ENCODE measurements at places on chromosomes 4 and X. TPM values are rescaled to one million over a fixed set of nuclear protein-coding genes. Genes with fewer than 3 reads are reported as not detected.
A peak's percentile ranks its signal among the peaks of the same experiment; 100 is the strongest.

DNA sequence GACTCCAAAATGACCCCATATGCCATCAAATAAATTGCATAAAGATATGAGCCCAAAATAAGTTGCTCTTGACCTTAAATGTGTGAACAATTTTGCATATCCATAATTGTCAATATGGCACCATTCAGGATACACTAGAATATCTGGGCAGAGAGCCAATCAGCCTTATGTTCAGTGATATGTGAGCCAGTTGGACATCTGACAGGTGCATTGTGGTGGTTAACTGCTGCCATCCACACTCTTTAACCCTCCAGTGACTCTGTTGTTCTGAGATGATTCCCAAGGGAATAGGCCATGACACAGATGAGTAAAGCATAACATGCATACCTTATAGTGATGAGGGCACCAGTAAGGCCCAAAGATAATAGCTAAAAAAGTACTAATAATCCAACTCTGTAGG lies 500.1 kb downstream of the PCDH18 start:
- H3K4me1 ChIP-seq: no peaks in the 10 kb centered on the region
- H3K4me3 ChIP-seq: no peak overlapping the region
- no peak for DNase-seq
- H3K36me3 ChIP-seq: no peaks in the 10 kb centered on the region
- H3K27ac ChIP-seq: no peak overlapping the region

DNA sequence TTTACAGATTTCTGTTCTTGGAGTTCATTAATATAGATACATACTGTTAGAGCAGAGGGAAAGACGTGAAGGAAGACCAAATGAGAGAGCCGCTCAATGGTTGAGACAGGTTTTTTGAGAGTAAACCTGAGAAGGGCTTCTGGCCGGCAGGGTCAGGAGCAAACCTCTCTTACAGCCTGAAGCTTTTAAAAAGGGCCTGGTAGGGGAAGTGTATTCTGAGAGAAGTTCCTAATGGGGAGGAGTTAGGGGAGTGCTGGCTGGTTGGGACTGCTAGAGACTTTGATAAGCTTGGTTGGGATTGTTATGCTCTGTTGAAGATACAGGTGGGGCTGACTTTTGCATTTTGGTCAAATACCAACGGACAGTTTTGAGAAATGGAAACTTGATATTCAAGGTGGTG lies 186.8 kb upstream of the PABPC4L start:
- H3K27me3 ChIP-seq: no peaks in the 10 kb centered on the region
- DNase-seq: no peak
- no peaks in the 10 kb centered on the region for H3K36me3 ChIP-seq
- H3K4me3 ChIP-seq: no peak overlapping the region
- H3K4me1 ChIP-seq: no peaks in the 10 kb centered on the region
- no peak overlapping the region for H3K27ac ChIP-seq

NPY5R gene
- not detected for total RNA-seq

BCAP31 gene
- total RNA-seq: 153 TPM

GRCh38 chr4:152265149-152265621 lies 270.7 kb downstream of the FBXW7 start:
- no peak for DNase-seq
- no peaks in the 10 kb centered on the region for H3K4me1 ChIP-seq
- no peak overlapping the region for H3K27ac ChIP-seq
- no peaks in the 10 kb centered on the region for H3K27me3 ChIP-seq
- H3K36me3 ChIP-seq: no peaks in the 10 kb centered on the region
- H3K4me3 ChIP-seq: no peak overlapping the region

DNA sequence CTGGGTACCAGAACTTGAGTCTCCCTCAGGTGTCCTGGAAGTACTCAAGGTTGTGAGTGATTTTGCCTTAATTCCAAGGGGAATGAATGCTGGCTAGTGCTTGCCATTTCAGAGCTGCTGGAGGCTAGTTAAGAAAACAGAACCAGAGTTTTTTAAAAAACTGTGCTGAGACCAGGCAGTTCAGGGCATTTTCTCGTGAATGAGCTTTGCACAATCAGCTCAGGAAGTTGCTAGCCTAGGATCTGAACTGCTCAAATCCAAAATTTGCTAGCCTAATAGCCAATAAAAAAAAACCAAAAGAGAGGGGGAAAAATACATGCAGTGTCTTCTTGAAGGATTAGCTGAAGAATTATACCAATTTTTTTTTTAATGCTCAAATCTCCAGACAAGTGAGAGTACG lies 292.7 kb downstream of the FBXW7 start:
- H3K4me3 ChIP-seq: no peak overlapping the region
- no peaks in the 10 kb centered on the region for H3K36me3 ChIP-seq
- H3K27me3 ChIP-seq: no peaks in the 10 kb centered on the region
- no peak overlapping the region for H3K27ac ChIP-seq
- peaks cover 29% of the 10 kb centered on the region for H3K4me1 ChIP-seq

MORC4 gene
- total RNA-seq: 11.3 TPM

MYOZ2 gene
- total RNA-seq: not detected

DNA sequence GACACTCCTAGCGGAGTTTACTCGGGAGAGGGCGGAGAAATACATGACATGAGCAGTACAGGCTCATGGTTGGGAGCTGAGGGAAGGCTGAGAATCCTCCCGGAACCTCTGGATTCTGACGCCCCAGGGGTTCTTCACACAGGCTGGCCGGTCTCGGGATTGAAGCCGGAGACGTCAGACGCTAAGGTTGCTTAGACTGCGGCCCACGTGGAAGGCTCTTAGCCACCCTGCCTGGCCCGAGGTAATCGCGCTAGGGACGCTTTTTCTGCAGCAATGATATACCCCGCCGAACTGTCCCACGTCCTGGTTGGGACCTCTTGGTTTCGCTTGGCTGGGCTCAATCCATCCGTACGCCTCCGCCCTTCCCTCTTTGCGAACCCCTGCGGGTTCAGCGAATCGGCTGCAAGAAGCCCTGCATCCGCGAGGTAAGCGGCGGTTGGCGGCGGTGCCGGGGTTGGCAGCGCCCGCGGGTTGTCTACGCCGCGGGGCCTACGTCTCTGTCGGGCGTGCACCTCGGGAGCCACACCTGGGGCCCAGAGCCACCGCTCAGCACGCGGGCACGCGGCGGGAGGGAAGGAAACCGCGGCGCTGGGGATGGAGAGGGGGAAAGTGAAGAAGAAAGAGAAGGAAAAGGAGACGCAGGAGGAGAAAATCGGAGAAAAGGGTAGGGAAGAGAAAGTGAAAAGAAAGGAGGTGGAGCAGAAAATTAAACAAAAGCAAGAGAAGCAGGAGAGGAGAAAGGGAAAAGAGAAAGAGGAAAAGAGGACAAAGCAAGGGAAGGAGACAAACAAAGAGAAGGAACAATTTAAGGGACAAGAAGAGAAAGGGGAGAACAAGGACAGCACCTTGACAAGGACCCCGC lies at the start of gene ARL9:
Gene ARL9 (plus strand): TSS at position 523 of the 862 bp plus-strand sequence. CDS start 72 bp downstream, at position 595.
- no peaks in the 10 kb centered on the region for H3K27me3 ChIP-seq
- peak; percentile 42 for DNase-seq
- H3K4me3 ChIP-seq: peak within 1 kb of the TSS; percentile 58
- H3K4me1 ChIP-seq: peaks cover 15% of the 10 kb centered on the region

DNA sequence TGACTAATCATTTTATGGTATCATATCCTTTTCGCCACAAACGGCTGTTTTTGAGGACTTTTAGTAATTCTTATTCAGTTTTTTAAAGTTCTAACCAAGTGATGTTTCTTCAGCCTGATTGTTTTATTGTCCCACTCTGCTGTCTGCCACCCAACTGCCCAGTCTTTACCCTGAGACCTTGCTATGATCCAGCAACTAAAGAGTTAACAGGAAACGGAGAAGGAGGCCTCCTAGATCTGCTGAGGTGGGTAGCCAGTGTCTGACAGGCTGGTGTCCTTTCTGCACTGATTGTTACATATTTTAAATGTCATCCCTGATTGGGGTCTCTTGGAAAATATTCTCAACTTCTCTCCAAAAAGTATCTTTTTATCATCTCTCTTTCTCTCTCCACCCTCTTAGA lies 7.9 kb upstream of the TMEM150C start:
- no peak overlapping the region for H3K4me3 ChIP-seq
- DNase-seq: no peak
- H3K27me3 ChIP-seq: no peaks in the 10 kb centered on the region
- H3K36me3 ChIP-seq: no peaks in the 10 kb centered on the region

GRCh38 chrX:12693754-12694153 lies 97.5 kb upstream of the PRPS2 start:
- no peak overlapping the region for H3K4me3 ChIP-seq
- no peaks in the 10 kb centered on the region for H3K36me3 ChIP-seq
- H3K27me3 ChIP-seq: no peaks in the 10 kb centered on the region

DNA sequence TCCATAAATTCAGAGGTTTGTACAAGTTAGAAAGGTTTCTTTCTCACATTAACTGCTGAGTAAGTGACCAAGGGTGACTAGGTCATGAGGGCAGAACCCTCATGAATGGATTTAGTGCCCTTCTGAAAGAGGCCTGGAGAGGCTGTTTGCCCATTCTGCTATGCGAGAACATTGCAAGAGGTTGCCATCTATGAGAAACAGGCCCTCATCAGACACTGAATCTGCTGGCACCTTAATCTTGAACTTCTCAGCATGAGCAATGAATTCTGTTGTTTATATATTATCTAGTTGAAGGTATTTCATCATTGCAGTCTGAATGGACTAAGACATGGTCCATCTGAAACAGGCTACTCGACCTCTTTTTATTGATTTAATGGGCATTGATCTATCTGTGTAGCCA lies 96.2 kb upstream of the GPRIN3 start:
- H3K36me3 ChIP-seq: no peaks in the 10 kb centered on the region
- no peak overlapping the region for H3K27ac ChIP-seq
- H3K27me3 ChIP-seq: no peaks in the 10 kb centered on the region

GRCh38 chrX:14051416-14051815 lies 21.7 kb upstream of the GEMIN8 start:
- no peaks in the 10 kb centered on the region for H3K27me3 ChIP-seq
- DNase-seq: no peak
- H3K27ac ChIP-seq: no peak overlapping the region
- H3K4me1 ChIP-seq: no peaks in the 10 kb centered on the region
- no peak overlapping the region for H3K4me3 ChIP-seq

TNMD gene
- total RNA-seq: not detected

DNA sequence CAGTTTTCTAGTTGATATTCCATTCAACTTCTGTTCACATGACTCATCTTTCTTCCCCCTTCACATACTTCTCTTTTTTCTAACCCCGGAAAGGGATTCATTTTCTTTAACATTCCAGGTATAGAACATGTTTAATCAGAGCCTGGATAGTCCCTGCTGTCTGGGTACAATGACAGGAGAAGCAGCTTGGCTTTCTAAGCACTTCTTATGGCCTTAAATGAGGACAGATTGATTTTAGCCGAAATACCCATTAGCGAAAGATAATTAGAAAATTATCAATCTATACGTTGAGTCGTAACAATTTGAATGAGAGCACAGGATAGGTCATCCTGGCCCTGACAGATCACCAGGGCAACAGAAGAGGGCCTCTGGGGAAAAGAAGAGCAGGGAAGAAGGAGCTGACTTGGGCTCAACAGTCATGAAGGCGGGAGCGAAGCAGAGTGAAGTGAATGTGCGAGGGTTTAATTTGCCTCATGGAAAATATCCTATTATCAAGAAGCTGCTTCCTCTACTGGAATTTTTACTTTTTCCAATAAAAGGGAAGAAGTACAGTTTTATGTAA lies 62.2 kb downstream of the PPP1R2C start:
- H3K27ac ChIP-seq: no peak overlapping the region
- no peak for DNase-seq
- H3K36me3 ChIP-seq: no peaks in the 10 kb centered on the region
- no peaks in the 10 kb centered on the region for H3K27me3 ChIP-seq
- H3K4me1 ChIP-seq: no peaks in the 10 kb centered on the region

- H3K4me3 ChIP-seq: no peak overlapping the region
- H3K27me3 ChIP-seq: no peaks in the 10 kb centered on the region
- H3K27ac ChIP-seq: no peak overlapping the region
- no peaks in the 10 kb centered on the region for H3K4me1 ChIP-seq
- no peak for DNase-seq
- no peaks in the 10 kb centered on the region for H3K36me3 ChIP-seq
Measured at GRCh38 chr4:164614999-164615398, 138.9 kb upstream of the SMIM31 start.

MAGEB2 gene
- total RNA-seq: not detected

DNA sequence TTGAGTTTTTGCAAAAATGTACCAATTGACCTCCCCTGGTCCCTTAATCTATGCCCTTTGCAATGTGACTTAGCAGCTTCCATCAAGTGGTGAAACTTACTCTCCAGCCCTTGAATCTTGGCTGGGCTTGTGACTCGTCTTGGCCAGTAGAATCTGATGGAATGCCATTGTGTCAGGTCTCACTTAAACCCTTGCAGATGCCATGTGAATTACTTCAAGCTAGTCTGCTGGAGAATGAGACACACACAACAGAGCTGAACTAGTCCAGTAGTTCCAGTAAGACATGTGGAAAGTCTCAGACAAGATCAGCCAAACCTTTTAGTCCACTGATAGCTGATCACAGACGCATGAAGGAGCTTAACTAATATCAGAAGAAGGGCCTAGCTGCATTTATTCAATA lies 567.8 kb upstream of the CPEB2 start:
- no peaks in the 10 kb centered on the region for H3K36me3 ChIP-seq
- H3K27me3 ChIP-seq: no peaks in the 10 kb centered on the region
- H3K4me1 ChIP-seq: no peaks in the 10 kb centered on the region
- DNase-seq: no peak
- no peak overlapping the region for H3K4me3 ChIP-seq

GRCh38 chr4:96162636-96163035 lies 322.7 kb downstream of the PDHA2 start:
- H3K36me3 ChIP-seq: no peaks in the 10 kb centered on the region
- H3K4me1 ChIP-seq: no peaks in the 10 kb centered on the region
- H3K27me3 ChIP-seq: no peaks in the 10 kb centered on the region
- no peak overlapping the region for H3K4me3 ChIP-seq

- H3K4me1 ChIP-seq: no peaks in the 10 kb centered on the region
- no peaks in the 10 kb centered on the region for H3K36me3 ChIP-seq
- no peak overlapping the region for H3K27ac ChIP-seq
- no peaks in the 10 kb centered on the region for H3K27me3 ChIP-seq
Measured at GRCh38 chrX:150184491-150184890, 178.6 kb upstream of the MAMLD1 start.

TMPRSS11B gene
- not detected for total RNA-seq

DNA sequence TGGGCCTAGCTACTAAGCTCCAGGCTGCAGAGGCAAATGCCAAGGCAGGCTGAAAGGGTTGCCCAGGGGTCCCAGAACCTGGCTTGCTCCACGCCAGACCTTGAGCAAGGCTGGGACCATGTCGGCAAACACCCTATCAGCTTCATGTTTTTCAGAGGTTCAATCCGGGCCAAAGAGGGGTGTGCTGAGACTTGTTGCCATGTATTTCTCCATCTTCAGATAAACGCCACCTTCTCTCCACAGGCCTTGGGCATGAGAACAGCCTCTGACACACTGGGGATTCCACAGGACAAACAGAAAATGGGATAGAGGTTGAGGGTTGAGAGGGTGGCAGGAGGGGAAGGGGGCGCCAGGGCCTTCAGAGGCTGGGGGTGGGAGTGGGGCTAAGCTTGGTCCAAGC lies 8.6 kb downstream of the PJA1 start:
- no peak overlapping the region for H3K4me3 ChIP-seq
- DNase-seq: no peak
- H3K4me1 ChIP-seq: no peaks in the 10 kb centered on the region
- no peak overlapping the region for H3K27ac ChIP-seq
- H3K36me3 ChIP-seq: no peaks in the 10 kb centered on the region
- H3K27me3 ChIP-seq: no peaks in the 10 kb centered on the region
